ENCODE measurements at places on chromosomes 11 and 22. TPM values are rescaled to one million over a fixed set of nuclear protein-coding genes. Genes with fewer than 3 reads are reported as not detected.

TRIM48 gene
- total RNA-seq, result not detected

MOGAT2 gene
- not detected for total RNA-seq

RPS25 gene
- 1,371 TPM for total RNA-seq

MS4A12 gene
- not detected for total RNA-seq

RAB39A gene
- total RNA-seq, result 0.23 TPM

CCDC87 gene
- total RNA-seq, result 0.21 TPM

ARHGAP20 gene
- total RNA-seq, result not detected

ENTHD1 gene
- total RNA-seq, result 0.46 TPM

PRPF19 gene
- 199 TPM for total RNA-seq

GUCY1A2 gene
- not detected for total RNA-seq

C11orf42 gene
- total RNA-seq, result not detected

PITPNB gene
- total RNA-seq, result 150 TPM

GSTT2B gene
- not detected for total RNA-seq

CREBZF gene
- total RNA-seq, result 43.7 TPM

C11orf97 gene
- total RNA-seq, result not detected

PCSK7 gene
- total RNA-seq, result 86.9 TPM

OR8D1 gene
- not detected for total RNA-seq

CCDC188 gene
- not detected for total RNA-seq

AMPD3 gene
- total RNA-seq, result 13.0 TPM

GLYATL2 gene
- total RNA-seq, result not detected

CCDC15 gene
- 3.8 TPM for total RNA-seq

CRY2 gene
- total RNA-seq, result 14.7 TPM

JHY gene
- total RNA-seq, result 2.7 TPM

FAU gene
- 1,011 TPM for total RNA-seq

ANKRD49 gene
- 18.3 TPM for total RNA-seq

SEZ6L gene
- total RNA-seq, result not detected

NCF4 gene
- total RNA-seq, result 6.3 TPM

ADM2 gene
- 5.2 TPM for total RNA-seq

NCAM1 gene
- total RNA-seq, result 0.11 TPM

ZP1 gene
- total RNA-seq, result not detected

EEF1G gene
- 1,862 TPM for total RNA-seq

CSNK2A3 gene
- total RNA-seq, result 2.2 TPM

IGLL1 gene
- not detected for total RNA-seq

SPDYC gene
- total RNA-seq, result not detected

SH3BP1 gene
- total RNA-seq, result 102 TPM

SCGB1D2 gene
- not detected for total RNA-seq

CDC45 gene
- total RNA-seq, result 115 TPM

OR8A1 gene
- total RNA-seq, result not detected

TYR gene
- total RNA-seq, result not detected

NRIP3 gene
- total RNA-seq, result 1.3 TPM

CDCA5 gene
- total RNA-seq, result 108 TPM

DNAJB7 gene
- not detected for total RNA-seq

F2 gene
- not detected for total RNA-seq

EXPH5 gene
- 0.95 TPM for total RNA-seq

UBE2L3 gene
- 79.6 TPM for total RNA-seq

IL17REL gene
- not detected for total RNA-seq

GRAMD1B gene
- 42.0 TPM for total RNA-seq

PRRG4 gene
- total RNA-seq, result 0.76 TPM

SLC6A5 gene
- total RNA-seq, result not detected
